ENCODE measurements at places on chromosomes 12 and 14.
A peak's percentile ranks its signal among the peaks of the same experiment; 100 is the strongest.

GRCh38 chr12:24360461-24360860 lies 411.0 kb upstream of the SOX5 start:
- no peak for DNase-seq

- no peak for DNase-seq
Measured at GRCh38 chr12:116978791-116979508, 68.2 kb downstream of the FBXW8 start.

DNA sequence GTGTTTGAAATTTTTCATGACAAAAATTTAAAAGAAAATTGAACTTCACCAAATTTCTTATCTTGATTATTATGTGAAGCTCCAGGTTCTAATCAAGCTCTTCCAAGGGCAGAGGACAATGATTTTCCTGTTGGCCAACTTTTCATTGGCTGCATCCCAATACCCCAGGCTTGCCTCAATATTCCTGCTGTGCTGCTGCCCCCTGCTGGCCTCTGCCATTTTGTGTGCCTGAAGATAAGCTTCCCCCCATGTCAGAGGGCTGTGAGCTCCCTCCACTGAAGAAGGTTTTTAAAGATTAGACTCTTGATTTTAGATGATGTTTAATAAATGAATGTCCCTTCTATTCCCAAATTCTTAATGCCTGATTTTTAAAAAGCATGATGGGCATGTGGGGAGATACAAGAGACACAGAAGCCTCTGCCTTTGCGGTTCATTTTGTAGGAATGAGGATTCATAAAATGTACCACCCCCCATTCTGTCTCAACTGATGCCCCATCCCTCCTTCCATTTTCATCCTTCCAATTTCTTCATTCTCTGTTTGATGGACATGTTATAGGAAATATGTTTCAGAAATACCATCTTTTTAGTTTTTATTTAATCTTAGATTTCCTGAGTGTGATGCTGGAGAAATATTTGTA lies 76.7 kb upstream of the RGS6 start:
- peak; percentile 46 for DNase-seq

GRCh38 chr12:118704527-118705241 lies 276.7 kb upstream of the SRRM4 start:
- peak; percentile 7 for DNase-seq

DNA sequence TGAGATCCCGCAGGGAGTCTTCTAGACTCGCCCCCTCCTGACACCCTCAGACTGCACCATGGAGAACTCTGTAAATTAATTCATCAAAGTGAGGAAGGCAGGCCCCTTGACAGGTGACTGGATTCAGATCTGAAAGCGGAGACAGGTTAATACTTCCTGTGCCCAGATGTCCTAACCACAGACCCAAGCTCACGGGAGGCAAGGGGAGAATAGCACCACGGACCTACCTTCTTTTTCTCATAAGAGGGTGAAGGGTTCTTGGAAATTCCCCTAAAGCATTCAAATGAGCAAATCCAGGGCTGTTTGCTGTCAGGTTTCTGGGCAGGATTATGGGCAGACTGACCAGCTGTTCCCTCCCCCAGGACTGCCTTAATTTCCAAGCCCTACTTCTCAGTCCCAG lies 170.0 kb downstream of the ZFP36L1 start:
- DNase-seq, result no peak

DNA sequence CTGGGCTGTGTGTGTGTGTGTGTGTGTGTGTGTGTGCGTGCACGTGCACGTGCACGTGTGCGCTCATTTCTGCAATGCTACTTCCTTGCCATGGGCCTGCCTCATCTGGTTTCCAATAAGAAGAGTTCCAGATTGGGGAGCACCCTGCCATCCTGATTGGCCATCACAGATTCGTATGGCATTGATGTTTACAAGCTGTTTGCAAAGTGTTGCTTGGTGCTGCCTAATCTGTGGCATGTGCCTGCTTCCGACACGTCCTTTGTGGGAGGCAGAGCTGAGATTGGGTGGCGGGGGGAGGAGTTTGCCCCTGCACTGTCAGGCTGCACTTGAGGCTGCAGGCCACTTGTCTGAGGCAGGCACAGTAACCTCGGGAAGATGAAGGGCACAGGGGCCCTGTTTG lies 39.2 kb downstream of the SAMD4A start:
- DNase-seq, result no peak

DNA sequence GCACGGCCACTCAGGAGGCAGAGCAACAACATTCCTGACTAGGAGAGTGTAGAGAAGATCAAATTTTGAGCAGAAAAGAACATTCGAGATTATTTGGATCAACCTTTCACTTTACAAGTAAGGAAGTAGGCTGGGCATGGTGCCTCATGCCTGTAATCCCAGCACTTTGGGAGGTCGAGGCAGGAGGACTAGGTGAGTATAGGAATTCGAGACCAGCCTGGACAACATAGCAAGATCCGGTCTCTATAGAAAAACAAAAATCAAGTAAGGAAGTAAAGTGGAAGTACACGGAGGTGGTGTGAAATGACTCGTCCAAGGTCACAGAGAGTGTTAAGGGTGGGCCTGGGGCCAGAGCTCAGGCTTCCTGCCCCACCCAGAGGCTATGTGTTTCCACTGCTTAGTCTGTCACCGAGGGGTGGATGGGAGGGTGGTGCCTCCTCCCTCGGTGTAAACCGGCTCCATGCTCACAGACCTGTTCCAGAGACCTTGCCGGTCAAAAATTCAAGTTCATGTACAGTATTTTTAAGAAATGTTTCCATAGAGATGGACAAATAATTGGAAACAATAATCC lies 51.9 kb downstream of the MAP1LC3B2 start:
- peak; percentile 48 for DNase-seq

DNA sequence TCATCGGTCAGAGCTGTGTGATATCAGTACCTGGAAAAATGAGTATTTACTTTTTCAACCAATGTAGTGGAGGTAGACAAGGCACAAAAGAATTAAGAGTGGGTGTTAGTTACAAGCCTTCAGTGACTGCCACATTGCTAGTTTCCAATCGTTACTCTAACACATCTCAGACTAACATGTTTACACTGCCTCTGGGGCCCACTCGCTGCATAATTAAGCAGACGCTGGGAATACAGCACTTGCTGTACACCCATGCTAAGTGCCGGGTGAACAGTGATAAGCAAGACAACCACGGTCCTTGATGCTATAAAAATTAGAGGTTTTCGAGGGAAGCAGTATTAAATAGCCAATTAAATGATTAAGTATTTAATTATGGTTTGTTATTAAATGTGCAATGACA lies 1147.6 kb downstream of the AACS start:
- no peak for DNase-seq

DNA sequence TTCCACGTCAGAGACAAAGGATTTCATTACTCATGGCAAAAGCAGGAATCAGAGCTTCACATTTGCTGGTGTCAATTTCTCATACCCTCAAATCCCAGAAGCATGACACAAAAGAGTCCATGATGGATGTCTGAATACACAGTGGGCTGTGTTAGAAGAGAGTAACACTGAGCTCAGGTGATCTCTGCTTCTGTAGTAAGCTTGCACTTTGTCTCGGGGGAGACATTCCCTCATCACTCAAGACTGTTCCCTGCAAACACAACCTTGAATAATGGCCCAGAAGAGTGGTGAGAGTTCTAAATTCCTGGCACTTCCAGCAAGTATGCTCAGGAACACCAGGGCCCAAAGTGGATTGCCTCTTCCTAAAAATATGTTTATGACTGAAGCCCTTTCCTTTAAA lies 1787.2 kb upstream of the SEL1L start:
- DNase-seq, result no peak
